ENCODE measurements at places on chromosomes 5 and 9.

- no peak for DNase-seq
Measured at GRCh38 chr5:169889572-169889971, 90.7 kb downstream of the INSYN2B start.

- DNase-seq, result no peak
Measured at GRCh38 chr5:30540150-30540549, 653.3 kb upstream of the CDH6 start.

- DNase-seq, result no peak
Measured at GRCh38 chr5:4212071-4212739, 616.6 kb downstream of the IRX1 start.

GRCh38 chr5:96200641-96201040, 232.4 kb downstream of the PCSK1 start:
- no peak for DNase-seq

- no peak for DNase-seq
Measured at GRCh38 chr9:98584059-98584458, 124.7 kb downstream of the GABBR2 start.

DNA sequence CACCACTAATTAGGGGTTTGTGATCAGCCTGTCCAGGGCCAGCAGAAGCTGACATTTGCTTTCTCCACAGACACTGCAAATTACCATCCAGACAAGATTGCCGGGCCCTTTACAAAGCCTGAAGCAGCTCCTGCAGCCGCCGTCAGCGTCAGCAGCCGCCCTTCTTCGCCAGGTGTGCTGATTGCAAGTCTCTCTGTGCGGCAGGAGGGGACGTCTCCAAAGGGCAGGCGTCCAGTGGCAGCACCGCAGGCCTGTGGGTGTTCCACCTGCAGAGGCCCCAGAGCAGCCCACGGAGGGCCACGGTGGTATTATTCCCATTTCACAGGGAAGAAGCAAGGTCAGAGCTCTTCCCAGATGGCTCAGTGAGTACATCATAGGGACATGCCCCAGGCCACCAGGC, 108.0 kb upstream of the PPP1R26 start:
- DNase-seq, result no peak

- no peak for DNase-seq
Measured at GRCh38 chr5:166957782-166958181, 1333.7 kb upstream of the WWC1 start.

DNA sequence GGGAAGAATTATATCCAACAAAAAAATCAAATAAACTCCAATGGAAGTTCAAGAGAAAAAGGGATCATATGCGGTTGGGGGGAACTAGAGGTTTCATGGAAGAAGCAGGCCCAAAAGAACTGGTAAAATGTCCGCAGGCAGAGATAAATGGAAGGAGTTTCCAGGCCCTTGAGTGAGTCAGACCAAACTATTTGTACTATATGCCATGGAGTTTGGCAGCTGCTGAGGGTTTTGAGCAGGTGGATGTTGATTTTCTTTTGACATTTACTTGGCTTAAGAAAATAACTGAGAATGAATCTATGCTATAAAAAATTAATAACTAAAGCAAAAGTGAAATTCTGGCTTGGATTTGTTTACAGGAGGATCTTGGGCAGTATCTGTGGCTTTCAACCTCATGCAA, 33.7 kb downstream of the MINAR2 start:
- no peak for DNase-seq

- no peak for DNase-seq
Measured at GRCh38 chr5:65803699-65804391, 81.8 kb downstream of the NLN start.

DNA sequence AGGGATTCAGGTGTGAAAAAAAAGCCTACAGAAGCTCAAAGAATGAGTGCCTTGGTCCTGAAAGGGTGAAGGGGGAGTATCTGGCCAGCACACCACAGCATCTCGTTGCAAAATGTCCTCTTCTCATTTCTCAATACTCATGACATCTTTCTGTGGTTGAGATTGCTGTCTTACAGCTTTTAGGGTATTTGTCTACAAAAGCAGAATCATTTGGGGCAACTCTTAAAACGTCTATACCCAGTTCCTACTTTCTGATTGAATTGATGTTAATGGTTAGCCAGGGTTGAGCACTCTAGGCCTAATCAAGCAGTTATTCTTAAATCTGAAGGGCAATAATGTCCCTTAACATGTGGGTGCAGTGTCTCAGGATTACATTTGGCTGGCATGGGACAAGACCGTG, 21.2 kb upstream of the PCSK5 start:
- no peak for DNase-seq

DNA sequence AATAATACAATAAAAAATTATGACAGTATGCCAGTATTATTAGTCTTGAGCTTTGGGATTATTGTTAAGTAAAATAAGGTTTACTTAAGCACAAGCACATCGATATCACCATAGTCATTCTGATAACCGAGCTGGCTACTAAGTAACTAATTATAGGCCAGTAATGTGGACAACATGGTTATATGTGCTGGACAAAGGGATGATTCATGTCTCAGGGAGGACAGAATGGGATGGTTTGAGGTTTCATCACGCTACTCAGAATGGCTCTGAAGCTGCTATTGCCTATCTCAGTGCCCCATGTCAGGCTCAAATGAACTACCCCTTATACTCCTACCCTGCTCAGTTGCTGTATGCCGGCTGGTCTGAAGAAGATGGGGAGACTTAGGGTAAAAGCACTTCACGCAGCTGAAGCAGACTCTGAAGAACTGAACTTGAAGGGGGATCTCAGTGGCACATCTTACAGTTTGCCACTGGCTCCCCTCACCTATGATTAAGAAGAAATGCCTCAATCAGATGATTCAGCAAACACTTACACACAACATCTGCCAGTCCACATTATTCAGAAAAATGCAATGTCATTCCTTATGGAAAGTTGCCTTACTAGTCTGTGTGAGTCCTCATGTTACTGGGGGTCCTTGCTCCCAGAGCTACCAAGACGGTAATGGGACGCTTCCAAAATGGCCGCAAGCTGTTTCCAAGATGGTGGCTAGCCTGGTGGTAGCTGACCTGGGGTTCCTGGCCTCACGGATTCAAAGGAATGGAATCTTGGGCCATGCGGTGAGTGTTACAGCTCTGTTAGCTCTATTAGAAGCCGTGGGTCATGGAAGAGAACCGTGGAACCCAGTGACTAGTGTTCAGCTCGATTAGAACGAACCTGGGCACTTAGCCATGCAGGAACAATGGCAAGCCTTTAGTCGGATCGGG, 1098.6 kb downstream of the TAF11L14 start:
- no peak for DNase-seq

GRCh38 chr9:136326061-136326760, 1.1 kb upstream of the GPSM1 start:
- DNase-seq, result no peak

DNA sequence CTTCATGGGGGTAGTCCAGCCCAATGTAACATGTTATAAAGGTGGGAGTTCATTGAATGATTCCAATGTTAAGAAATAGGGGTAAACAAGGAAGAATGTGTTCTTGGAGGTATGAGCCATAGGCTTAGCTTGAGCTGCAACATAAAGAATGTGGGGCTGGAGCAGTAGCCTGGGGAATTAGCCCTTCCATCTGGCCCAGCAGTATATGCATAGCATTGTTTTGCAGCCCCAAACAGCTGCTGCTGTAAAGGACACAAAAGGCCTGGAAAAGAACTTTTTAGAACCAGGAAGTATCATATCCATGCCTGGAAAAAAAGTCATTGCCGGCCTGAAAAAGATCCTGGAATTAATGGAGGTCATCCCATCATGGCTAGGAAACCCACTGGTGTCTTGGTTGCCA, 55.8 kb upstream of the SMARCA2 start:
- DNase-seq, result no peak

DNA sequence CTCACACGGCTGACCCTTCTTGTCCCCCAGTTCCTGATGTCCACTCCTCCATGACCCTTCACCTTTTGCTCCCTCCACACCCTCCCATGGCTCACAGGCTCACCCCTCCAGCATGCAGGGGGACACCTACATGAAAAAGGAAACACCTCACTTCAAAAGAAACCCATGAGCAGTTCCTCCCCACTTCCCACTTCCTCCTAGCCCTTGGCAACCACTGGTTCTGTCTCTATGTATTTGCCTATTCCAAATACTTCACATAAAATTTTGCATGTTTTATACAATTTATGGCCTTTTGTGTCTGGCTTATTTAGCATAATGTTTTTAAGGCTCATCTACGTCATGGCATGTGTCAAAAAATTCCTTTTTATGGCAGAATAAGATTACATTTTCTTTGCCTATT, 100.2 kb upstream of the S1PR3 start:
- no peak for DNase-seq

GRCh38 chr5:38117784-38118479, 140.4 kb upstream of the EGFLAM start:
- no peak for DNase-seq

GRCh38 chr5:168881427-168882149, 302.4 kb upstream of the PANK3 start:
- DNase-seq, result no peak

GRCh38 chr9:135307300-135307699, 172.3 kb upstream of the PPP1R26 start:
- DNase-seq, result no peak

DNA sequence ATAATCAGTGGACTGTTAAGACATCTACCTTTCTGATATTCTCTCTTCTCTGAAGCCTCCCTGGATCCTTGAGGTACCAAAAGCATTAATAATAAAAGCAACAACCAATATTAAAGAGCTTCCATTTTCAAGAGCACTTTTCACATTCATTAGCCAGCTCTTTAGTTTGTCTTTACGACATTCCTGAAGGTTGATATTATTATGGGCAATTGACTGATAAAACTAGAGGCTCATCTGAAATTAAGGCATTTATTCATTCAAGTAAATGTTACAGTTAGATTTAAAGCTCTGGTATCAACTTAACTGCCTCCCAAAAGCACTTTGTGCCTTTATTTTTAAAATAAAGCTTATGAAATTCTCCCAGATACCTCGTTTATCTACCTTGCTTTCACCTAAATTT, 199.6 kb downstream of the PLK2 start:
- DNase-seq, result no peak

DNA sequence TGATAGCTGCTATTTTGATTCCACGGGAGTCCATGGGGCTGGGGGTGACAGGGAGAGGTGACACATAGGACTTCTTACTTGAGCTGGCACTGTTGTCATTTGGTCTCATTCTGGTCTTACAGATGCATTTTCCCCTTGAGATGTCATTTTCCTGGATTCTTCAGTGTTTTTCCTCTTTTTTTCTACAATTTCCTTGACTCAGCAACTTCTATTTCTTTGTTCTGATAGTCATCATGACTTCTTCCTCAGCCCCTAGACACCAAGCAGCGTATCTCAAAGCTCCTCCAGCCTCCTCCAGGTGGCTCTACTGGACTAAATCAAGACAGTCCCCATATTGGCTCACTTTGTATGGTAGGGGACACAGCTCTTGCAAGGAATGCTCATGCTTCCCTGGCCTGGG, 16.5 kb downstream of the LVRN start:
- DNase-seq, result no peak

GRCh38 chr5:176864755-176865154, 34.4 kb downstream of the HK3 start:
- DNase-seq, result no peak

- DNase-seq, result no peak
Measured at GRCh38 chr9:31135567-31135966, 1248.9 kb upstream of the ACO1 start.

GRCh38 chr9:125752070-125752628, 5.0 kb downstream of the PBX3 start:
- no peak for DNase-seq

GRCh38 chr9:133113949-133114885, 6.8 kb downstream of the RALGDS start:
- DNase-seq, result no peak

- DNase-seq, result no peak
Measured at GRCh38 chr5:72352616-72353015, 32.4 kb downstream of the PTCD2 start.

DNA sequence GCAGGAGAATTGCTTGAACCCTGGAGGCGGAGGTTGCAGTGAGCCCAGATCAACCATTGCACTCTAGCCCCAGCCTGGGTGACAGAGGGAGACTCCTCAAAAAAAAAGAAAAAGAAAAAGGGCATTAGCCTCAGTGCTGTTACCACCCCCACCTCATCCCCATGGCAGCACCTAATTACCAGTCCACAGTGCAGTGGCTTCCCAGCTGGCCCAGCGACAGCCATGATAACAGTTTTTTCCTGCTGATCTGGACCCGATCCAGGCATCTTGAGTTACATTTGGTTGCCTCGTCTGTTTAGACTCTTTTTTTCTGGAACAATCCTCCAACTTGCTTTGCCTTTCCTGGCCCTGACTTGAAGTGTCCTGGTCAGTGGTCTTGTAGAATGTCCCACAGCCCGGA, 24.4 kb downstream of the NCS1 start:
- no peak for DNase-seq

DNA sequence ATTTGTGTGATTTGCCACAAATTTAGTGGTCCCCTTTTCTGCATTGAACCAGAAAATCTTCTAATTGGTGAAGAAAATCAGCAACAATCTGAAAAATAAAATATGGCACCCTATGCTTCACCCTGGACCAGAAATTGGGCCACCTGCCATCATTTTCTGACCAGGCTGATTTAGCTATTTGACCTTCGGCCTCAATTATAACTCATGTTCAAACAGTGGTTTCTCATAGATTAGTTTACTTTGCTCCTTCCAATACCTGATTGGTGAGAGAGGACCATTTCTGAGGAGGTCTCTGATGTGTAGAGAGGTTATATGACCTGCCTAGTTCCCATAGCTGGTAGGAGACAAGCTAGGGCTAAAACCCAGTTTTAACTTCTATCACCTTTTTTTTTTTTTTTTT, 59.0 kb downstream of the PTTG1 start:
- DNase-seq, result no peak

DNA sequence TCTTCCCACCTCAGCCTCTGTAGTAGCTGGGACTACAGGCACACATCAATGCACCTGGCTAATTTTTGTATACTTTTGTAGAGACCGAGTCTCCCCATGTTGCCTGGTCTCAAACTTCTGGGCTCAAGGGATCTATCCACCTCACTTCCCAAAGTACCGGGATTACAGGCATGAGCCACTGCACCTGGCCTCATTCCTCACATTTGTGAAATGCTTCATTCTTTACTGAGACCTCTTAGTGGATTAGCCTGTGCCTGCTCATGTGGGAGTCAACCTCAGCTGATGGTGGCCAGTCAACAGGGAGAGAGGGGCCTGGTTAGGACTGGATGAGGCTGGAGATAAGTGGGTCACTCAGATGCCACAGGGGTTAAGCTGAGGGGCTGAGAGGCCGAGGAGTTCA, 37.3 kb upstream of the CLK4 start:
- DNase-seq, result no peak

DNA sequence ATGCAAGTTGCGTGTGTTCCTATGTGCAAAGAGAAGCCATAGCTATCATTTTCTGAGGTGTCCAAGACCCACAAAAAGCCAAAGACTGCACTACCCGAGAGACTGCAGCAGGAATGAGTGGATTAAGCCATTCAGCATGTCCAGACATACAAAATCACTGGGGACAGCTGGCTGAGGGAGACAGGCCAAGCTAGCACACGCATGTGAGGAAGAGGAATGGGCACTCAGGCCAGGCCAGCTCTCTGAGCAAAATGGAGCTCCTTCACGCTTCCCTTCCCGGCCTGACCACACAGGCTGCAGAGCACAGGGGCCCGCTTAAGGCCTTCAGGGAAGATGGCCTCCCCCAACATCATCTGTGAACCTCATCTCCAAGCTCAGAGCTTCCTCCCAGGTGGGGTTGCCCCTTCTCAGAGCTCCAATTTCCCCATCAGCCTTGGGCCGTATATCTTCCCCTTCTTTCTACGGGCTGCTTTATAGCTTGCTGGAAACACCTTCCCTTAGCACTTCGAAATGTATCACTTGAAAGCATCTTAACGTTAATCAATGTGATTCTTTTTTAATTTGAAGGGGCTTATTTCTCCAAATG, 8.4 kb downstream of the DCANP1 start:
- DNase-seq, result no peak

GRCh38 chr5:114055318-114056184, 306.3 kb upstream of the KCNN2 start:
- DNase-seq, result peak; percentile 27
